ENCODE measurements at places on chromosomes 3 and 15.
A peak's percentile ranks its signal among the peaks of the same experiment; 100 is the strongest.

DNA sequence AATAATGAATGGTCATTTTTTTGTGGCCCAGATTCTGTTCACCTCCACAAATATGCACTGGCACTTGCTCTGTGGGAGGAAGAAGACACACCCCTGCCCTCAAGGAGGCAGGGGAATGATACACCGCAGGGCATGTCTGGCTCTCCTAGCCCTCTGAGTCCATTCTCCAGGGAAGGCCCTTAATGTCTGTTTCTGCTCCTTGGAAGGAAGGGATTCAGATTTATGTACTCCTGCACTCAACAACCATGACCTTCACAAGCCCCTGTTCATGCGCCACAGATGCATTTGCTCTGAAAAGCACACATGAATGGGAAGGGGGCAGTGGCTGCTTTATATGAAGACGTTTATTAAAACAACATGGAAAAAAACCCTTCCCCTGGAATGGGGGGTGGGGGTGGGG, 333.8 kb downstream of the EPHB1 start:
- DNase-seq: no peak

DNA sequence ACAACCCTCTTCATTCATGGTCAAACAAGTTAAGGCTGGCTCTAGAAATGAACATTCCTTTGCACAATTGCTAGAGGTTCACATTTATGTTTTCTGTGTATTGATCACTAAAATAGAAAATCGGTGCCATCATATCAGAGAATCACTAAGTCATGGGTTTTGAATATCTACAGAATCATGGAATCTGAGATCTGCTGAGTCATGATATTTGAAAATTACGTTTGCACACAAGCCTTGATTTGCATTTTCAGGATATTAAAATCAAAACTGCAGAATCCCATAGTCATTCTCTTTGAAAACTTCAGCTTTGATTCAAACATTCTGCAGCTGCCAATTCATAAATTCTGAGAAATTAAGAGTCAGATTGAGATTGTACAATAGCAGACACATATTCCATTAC, 26.1 kb upstream of the CHRNA7 start:
- no peak for DNase-seq

- DNase-seq: no peak
These were observed 175.9 kb upstream of the PLSCR5 start for GRCh38 chr3:146781059-146781458.

- DNase-seq: peak; percentile 75
These were observed 139.6 kb downstream of the PTPRG start for GRCh38 chr3:61701011-61701410.

GRCh38 chr15:66214246-66214645, 39.3 kb downstream of the MEGF11 start:
- no peak for DNase-seq

- DNase-seq: no peak
These were observed 16.9 kb downstream of the APOD start for GRCh38 chr3:195566797-195567196.

DNA sequence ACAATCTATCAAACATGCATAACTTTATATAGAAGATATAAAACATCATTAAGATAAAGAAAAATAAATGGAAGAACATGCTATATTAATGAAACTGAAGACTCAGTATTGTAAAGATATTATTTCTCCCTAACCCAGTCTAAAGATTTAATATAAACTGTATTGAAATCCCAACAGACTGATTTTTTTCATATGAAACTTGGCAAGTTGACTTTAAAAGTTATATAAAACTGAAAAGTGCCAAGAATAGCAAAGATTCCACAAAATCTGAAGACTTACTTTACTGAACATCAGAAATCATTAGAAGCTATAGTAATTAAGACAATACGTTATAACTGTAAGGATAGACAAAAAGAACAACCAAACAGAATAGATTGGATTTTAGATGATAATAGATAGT, 531.3 kb upstream of the MCTP2 start:
- no peak for DNase-seq

DNA sequence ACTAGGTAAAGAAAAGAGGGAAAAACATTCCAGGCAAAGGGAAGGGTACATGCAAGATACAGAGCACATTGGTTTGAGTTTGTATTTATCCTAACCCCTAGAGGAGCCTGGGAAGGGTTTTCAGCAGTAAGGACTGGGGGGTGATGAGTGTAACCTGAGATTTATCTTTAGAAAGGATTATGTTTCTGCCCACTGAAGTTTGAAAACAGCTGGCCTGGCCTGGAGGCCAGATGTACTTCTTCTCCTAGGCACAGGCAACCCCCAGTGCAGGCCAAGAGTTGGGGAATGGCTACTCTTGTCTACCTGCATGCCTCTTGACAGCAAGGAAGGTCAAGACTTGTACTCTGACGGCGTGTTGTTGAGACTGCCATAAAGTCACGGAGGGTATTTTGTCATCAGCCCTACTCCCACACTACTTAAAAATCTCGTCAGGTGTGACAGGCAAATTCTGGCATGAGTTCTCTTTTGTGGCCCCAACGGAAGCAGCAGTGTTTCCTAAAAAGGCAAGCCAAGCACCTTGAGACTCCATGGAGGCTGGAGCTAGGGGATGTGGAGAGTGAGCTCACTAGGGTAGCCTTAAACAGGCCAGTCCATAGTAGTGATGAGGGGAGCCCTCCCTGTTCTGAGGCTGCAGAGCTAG, 241.5 kb upstream of the WNT5A start:
- DNase-seq: no peak

Data from foreskin keratinocyte (primary cell).